Naive B cell (primary cell): ENCODE measurements at places on chromosomes 7 and 10. TPM values are rescaled to one million over a fixed set of nuclear protein-coding genes. Genes with fewer than 3 reads are reported as not detected.

DNA sequence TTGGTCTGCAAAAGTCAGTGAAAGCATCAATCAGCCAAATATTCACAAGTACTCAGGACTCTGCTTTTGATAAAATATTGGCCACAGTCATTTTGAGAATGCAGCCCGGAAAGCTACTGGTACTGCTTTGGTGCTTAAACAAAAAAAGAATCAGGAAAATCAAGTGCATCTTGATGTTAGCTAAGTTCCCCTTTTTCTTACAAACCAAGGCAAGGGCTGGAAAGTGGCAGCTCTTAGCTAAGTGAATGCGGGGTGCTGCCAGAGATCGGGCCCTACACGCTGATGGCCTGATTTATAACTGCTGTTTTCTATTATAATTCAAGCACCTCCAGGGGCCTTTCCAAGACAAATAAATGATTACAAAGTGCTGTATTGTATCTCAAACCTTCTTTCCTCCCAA lies 136.8 kb upstream of the MGMT start:
- DNase-seq, result no peak

DNA sequence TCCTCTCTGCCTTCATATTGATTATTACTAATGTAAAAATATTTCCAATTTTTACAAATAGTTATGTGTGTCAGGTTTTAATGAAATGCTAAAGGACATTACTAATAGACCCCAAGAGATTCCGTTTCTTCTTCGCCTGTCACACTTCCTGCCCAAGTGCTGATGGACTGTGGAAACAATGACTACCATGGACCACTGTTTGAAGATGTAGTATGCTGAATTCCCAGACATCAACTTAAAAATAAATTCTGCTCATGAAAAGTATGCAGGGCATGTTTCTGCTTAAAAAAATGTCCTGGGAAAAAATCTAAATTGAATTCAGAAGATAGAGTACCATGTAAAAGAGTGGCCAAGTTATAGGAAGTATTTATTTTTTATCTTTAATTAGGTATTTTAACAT lies 52.1 kb downstream of the ST7 start:
- no peak for DNase-seq

MMP21 gene
- not detected for polyA plus RNA-seq

GRCh38 chr7:29484280-29484679 lies 79.4 kb upstream of the PRR15 start:
- no peak for DNase-seq

GPR26 gene
- not detected for polyA plus RNA-seq

WNT16 gene
- 2.7 TPM for polyA plus RNA-seq

GRIFIN gene
- polyA plus RNA-seq, result not detected
